Vagina (tissue), 2 donors: ENCODE measurements at places on chromosomes 1 and 21. TPM values are rescaled to one million over a fixed set of nuclear protein-coding genes. Genes with fewer than 3 reads are reported as not detected.

CXADR gene
- 19.2 TPM for total RNA-seq

LCA5L gene
- not detected for total RNA-seq

CA14 gene
- total RNA-seq: not detected

DNA sequence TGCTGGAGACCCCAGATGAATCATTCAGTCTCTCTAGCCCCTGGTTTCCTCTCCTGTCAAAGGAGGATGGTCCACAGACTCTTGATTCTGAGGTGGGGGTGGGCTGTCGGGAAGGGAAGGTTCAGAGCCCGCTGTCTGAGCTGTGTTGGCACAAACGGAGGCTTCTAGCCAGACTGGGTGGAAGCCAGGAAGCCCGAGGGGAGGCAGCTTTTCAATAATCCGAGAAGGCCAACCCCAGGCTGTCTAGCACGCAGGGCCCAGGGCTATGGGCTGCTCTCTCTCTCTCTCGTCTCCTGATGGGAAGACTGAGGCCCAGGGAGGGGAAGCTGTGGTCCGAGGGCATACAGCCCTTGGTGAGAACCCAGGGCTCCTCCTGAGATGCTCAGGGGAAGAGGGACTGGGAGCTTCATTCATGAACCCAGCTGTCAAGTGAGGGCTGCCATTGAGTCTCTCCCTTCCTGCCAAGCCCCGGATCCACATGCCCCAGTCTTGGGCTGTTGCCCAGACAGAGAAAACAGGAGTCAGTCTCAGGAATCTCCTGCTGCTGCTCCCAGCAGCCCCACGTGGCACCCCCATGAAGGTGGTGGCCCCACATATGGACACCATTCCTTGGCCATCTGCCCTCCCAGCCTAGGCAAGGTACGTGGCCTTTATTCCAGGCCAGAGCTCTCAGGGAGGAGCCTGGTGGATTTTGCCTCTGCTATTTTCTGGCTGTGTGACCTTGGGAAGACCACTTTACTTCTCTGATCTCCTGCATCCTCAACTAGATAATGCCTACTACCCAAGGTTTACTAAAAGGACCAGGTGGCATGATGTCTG lies 44.4 kb downstream of the RAP1GAP start:
- peaks cover 19% of the 10 kb centered on the region for H3K4me1 ChIP-seq
- no peaks in the 10 kb centered on the region for H3K27me3 ChIP-seq
- no peak overlapping the region for H3K27ac ChIP-seq
- no peak overlapping the region for H3K4me3 ChIP-seq

DNA sequence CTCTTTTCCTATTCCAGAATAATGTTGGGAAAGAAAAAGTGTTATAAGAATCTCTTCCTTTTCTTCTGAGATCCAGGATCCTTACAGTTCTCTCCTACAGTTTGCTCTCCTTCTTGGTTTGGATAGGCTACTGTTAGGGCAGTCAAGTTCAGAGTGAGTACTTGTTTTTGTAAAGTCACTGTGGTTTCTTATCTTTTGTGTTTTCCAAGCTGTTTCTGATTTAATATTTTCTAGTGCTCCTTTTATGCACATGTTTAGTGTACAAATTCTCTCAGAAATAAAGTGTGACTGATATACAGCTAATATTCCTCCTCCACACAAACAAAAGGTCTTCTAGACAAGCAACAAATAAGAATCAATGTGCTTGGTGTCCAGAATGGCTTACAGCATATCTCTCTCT lies 107.7 kb downstream of the BACH1 start:
- H3K4me3 ChIP-seq: no peak overlapping the region
- no peak overlapping the region for H3K27ac ChIP-seq
- no peaks in the 10 kb centered on the region for H3K27me3 ChIP-seq
- H3K4me1 ChIP-seq: no peaks in the 10 kb centered on the region
- DNase-seq: no peak

DNA sequence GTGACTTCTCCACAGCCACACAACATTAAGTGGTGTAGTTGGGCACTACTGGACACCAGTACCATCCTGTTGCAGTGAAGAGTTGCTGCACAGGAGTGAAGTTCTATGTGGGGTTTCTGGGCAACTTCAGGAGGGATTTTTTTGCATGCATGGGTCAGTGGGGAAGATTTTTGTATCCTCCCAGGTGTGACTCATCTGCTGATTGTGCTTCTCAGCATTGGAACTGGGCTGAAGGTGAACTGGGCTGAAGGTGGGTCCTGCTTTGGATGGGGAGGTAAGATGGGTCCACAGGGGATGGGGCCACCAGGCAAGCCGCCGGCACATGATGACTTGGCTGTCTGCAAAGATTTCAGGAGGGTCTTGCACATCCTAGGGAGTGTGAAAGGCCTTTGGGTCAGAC lies 2.6 kb downstream of the SERINC2 start:
- H3K27ac ChIP-seq: no peak overlapping the region
- H3K36me3 ChIP-seq: no peaks in the 10 kb centered on the region
- no peak for DNase-seq
- no peaks in the 10 kb centered on the region for H3K4me1 ChIP-seq
- no peaks in the 10 kb centered on the region for H3K27me3 ChIP-seq

- DNase-seq: peak; percentile 95
- H3K4me1 ChIP-seq: no peaks in the 10 kb centered on the region
- no peak overlapping the region for H3K27ac ChIP-seq
- H3K4me3 ChIP-seq: no peak overlapping the region
- H3K36me3 ChIP-seq: no peaks in the 10 kb centered on the region
- H3K27me3 ChIP-seq: no peaks in the 10 kb centered on the region
Observed at GRCh38 chr1:4976859-4977440, 322.5 kb downstream of the AJAP1 start.

- H3K36me3 ChIP-seq: no peaks in the 10 kb centered on the region
- no peaks in the 10 kb centered on the region for H3K27me3 ChIP-seq
- no peak overlapping the region for H3K4me3 ChIP-seq
- peaks cover 6% of the 10 kb centered on the region for H3K4me1 ChIP-seq
Observed at GRCh38 chr1:65478379-65479026, 58.0 kb downstream of the LEPR start.

- H3K27ac ChIP-seq: no peak overlapping the region
- H3K27me3 ChIP-seq: no peaks in the 10 kb centered on the region
- H3K4me1 ChIP-seq: peaks cover 9% of the 10 kb centered on the region
- H3K36me3 ChIP-seq: no peaks in the 10 kb centered on the region
Observed at GRCh38 chr1:37036667-37037053, 2.3 kb upstream of the GRIK3 start.

GRCh38 chr1:16443975-16444770 lies 3.6 kb downstream of the NECAP2 start:
- no peak for DNase-seq
- H3K4me3 ChIP-seq: no peak overlapping the region
- no peak overlapping the region for H3K27ac ChIP-seq
- peaks cover 43% of the 10 kb centered on the region for H3K36me3 ChIP-seq
- peaks cover 40% of the 10 kb centered on the region for H3K4me1 ChIP-seq

- H3K27me3 ChIP-seq: no peaks in the 10 kb centered on the region
- no peaks in the 10 kb centered on the region for H3K4me1 ChIP-seq
- no peak overlapping the region for H3K27ac ChIP-seq
- H3K36me3 ChIP-seq: no peaks in the 10 kb centered on the region
- DNase-seq: no peak
Observed at GRCh38 chr1:211762206-211762605, 68.4 kb downstream of the LPGAT1 start.

- no peaks in the 10 kb centered on the region for H3K36me3 ChIP-seq
- no peak overlapping the region for H3K4me3 ChIP-seq
- no peak for DNase-seq
- H3K27ac ChIP-seq: no peak overlapping the region
- peaks cover 17% of the 10 kb centered on the region for H3K4me1 ChIP-seq
- H3K27me3 ChIP-seq: peaks cover 4% of the 10 kb centered on the region
Observed at GRCh38 chr1:206662396-206663092, 22.2 kb upstream of the MAPKAPK2 start.
